Activated T-cell treated with anti-CD3 and anti-CD28 coated beads for 4 hours (primary cell): ENCODE measurements at places on chromosomes 1 and 21.

- DNase-seq, result no peak
Observed at GRCh38 chr1:35505911-35506798, 51.0 kb downstream of the KIAA0319L start.

DNA sequence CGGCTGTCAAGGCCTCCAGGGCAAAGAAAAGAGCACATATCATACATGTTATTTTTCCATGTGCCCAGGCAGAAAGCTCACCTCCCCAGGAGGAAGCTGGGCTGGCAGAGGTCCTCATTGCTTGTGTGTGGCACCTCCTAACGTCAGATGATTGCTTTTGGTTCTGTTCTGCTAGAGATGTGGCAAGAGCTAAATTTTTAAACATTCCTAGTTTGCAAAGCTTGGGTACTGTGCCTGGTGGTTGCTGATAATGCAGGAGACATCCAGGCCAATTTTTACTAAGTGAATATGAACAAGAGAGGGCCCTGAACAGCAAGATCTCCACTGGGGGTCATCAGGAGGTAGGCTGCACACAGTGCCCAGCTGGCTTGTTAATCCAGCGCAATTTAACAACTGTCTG, 93.9 kb downstream of the TBX19 start:
- no peak for DNase-seq

- DNase-seq, result no peak
Observed at GRCh38 chr1:43351421-43352350, 7.1 kb upstream of the CDC20 start.

- DNase-seq, result no peak
Observed at GRCh38 chr1:244954359-244954758, 90.0 kb upstream of the HNRNPU start.

DNA sequence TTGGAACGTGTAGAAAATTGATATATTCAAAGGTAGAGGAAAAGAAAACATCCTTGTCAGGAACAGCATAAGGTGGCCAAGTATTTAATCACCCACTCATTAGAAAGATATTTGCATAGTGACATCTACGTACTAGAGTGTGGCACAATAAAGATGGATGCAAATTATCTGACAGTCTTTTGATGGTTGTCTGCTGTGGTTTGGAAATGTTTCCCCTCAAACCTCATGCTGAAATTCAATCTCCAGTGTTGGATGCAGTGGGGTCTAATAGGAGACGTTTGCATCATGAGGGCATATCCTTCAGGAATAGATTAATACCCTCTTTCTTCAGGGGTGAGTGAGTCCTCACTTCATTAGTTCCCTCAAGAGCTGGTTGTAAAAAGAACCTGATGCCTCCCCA, 34.1 kb upstream of the RUNX1 start:
- DNase-seq, result no peak

GRCh38 chr1:233025157-233025556, 74.7 kb downstream of the NTPCR start:
- DNase-seq, result no peak

DNA sequence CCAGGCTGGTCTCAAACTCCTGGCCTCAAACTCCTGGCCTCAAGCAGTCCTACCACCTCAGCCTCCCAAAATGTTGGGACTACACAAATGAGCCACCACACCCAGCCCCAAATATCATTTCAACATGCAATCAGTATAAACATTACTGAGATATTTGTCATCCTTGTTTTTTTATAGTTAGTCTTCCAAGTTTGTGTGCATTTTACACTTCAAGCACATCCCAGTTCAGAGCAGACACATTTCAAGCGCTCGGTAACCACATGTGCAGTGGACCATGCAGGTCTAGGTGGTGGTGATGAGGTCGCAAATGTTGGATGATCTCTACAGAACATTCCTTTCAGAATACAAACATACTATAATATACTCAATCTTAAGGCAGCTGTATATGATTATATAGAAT, 23.8 kb upstream of the APP start:
- no peak for DNase-seq

DNA sequence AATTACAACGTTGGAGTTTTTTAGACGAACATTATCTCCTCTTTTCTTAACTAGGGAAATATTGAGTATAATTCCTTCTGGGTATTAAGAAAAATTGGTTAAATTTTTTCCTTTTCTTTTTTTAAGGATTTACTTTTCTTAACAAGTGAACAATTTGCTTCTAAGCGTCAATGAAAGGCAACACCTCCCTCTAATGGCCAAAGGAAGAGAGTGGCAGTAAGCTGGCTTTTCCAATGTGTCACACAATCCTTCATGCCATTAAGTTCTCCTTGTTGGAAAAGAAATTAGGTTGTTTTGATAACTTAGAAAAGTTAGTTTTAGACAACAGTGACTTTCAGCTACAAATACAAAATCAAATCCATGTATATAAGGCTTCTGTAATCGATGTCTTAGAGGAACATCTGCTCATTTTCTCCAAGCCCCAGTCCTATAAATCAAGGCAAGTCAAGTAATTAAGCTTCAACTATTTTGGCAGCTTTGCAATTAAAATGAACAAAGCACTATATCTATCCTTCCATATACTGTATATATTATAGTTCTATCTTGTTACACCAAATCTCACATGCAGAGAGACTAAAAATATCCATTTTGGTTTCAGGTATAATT, 62.8 kb downstream of the EDEM3 start:
- no peak for DNase-seq

- no peak for DNase-seq
Observed at GRCh38 chr1:170734412-170735175, 70.7 kb downstream of the PRRX1 start.

GRCh38 chr1:154454386-154455120, 47.5 kb upstream of the TDRD10 start:
- no peak for DNase-seq

DNA sequence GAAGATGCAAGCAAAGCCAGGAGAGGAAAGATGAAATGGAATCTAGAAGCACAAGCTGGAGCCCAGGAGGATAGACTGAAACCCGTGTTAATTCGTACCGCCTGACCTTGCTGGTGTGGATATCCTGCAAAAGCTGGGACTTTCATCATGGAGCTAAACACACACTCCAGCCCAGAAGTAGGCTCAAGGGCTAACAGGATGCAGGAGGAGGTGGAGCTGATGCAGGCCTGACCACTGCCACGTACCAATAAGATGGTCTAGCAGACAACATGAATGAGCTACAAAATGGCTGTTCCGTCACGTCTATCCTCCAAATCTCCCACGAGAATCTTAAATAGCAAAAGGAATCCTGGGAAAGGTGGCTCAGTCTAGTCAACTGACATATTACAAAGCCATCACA, 270.3 kb downstream of the SDCCAG8 start:
- no peak for DNase-seq

DNA sequence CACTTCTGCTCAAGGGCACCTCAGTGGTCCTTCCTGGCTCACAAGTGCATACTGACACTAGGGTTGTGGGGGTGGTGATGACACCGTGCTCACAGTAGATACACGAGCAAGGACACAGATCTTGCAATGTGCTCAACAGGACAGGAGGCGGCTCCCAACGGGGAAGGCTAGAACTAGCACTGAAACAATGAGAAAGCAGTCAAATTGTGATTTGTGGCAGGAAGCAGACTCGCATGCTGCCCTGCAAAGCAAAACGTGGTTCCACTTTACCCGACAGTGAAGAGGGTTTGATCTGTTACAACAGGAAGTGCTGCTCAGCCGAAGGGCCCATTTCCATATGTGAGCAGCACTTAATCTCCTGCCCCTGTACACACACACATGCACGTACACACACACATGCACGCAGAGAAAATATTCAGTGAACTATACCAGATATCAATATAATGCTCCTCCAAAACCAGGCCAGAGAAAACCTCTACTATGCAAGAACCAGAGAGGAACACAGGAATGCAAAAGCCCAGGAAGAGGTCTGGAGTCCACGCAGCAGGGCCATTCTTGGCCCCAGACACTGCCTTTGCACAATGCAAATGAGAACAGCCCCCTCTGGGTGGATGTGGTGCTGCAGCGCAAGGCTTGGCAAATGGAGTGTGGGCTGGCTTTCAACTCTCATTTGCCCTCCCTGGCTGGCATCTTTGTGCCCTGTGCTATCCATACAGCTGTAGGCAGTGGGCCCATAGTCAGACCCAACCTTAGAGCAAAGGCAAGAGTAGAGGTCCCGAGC, 47.1 kb downstream of the KANK4 start:
- peak; percentile 2 for DNase-seq

- DNase-seq, result no peak
Observed at GRCh38 chr21:45963232-45963570, 18.4 kb upstream of the COL6A1 start.

- DNase-seq, result no peak
Observed at GRCh38 chr21:45539796-45540600, 2.2 kb downstream of the SLC19A1 start.

GRCh38 chr1:115105831-115106230, 16.5 kb upstream of the TSPAN2 start:
- no peak for DNase-seq

- no peak for DNase-seq
Observed at GRCh38 chr1:46491443-46492268, 2.0 kb downstream of the DMBX1 start.

- DNase-seq, result no peak
Observed at GRCh38 chr1:63010913-63011660, 227.2 kb downstream of the ATG4C start.

- no peak for DNase-seq
Observed at GRCh38 chr1:7369866-7370265, 401.2 kb upstream of the VAMP3 start.

DNA sequence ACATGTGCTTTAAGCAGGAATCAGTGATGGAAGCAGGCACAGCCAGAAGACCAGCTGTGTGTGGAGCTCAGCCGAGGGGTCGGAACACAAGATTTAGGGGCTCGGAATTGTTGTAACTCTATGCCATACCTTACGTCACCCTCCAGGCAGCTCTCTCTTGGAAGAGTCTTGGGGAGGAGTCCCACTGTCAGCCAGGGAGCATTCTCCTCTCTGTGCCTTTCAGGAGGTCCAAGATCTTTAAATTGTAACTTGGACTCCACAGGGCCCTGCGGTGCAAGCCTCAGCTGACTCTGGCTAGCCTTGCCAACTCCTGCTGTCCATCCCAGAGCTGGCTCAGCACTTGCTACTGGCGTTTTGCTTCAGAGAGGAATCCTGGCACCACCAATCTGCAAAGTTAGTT, 26.4 kb upstream of the ROR1 start:
- DNase-seq, result no peak

DNA sequence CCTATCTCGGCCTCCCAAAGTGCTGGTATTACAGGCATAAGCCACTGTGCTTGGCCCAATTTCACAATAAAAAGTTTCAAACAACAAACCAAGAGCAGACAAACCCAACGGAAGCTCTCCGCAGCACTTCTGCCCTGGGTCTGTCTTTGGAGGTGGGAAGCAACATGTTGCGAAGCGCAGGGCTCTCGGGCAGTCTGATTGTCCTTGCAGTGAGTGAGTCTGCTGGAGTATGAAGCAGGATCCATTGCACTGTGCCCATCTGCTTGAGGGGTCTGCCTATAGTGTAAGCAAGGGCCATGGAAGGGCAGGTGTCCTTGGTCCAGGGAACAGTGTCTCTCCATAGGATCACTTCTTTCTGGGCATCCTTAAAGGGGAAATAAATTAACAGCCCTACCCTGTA, 14.6 kb upstream of the PARP1 start:
- DNase-seq, result no peak

DNA sequence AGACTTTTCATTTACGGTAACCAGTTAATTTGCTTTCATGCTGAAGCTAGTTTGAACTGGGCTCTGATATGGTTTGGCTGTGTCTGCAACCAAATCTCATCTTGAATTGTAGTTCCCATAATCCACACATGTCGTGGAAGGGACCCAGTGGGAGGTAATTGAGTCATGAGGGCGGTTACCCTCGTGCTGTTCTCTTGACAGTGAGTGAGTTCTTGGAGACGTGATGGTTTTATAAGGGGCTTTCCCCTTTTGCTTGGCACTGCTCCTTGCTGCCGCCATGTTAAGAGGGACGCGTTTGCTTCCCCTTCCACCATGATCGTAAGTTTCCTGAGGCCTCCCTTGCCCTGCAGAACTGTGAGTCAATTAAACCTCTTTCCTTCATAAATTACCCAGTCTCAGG, 10.3 kb upstream of the FHAD1 start:
- no peak for DNase-seq

- DNase-seq, result no peak
Observed at GRCh38 chr21:16504766-16505165, 775.0 kb downstream of the USP25 start.

- DNase-seq, result no peak
Observed at GRCh38 chr21:23374155-23374554, 2233.1 kb downstream of the MRPL39 start.

- no peak for DNase-seq
Observed at GRCh38 chr1:62084310-62084890, 110.2 kb upstream of the L1TD1 start.

DNA sequence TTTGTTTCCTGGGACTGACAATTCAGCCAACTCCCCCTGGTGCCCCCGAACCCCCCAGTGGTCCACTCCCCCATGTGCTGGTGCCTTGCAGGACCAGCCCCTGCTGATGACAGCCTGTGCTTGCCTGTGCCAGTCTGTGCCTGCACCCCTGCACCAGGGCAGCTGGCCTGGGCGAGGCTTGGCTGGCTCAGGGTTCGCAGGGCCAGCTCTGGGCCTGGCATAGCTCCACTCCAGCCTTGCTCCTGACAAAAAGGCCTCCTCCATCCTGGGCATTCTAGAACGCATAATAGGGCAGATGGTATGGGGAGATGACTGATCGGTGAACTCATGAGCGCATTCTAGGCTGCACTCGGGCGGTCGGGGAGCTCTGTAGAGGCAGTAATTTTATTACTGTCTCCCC, 5.4 kb downstream of the CNTN2 start:
- no peak for DNase-seq

GRCh38 chr21:42012344-42012743, 2.2 kb upstream of the ZBTB21 start:
- no peak for DNase-seq

DNA sequence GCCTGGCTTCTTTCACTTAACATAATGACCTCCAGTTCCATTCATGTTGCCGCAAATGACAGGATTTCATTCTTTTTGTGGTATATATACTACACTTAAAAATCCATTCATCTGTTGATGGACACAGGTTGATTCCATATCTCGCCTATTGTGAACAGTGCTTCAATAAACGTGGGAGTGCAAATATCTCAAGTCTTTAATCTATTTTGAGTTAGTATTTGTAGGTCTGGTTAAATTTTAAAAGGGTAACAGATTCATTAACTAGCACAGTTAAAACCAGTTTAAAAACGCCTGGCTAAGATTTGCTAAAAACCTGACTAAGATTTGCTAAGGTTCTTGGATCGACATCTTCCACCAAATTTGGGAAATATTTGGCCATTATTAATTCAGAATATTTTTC, 45.7 kb downstream of the CRB1 start:
- DNase-seq, result no peak

DNA sequence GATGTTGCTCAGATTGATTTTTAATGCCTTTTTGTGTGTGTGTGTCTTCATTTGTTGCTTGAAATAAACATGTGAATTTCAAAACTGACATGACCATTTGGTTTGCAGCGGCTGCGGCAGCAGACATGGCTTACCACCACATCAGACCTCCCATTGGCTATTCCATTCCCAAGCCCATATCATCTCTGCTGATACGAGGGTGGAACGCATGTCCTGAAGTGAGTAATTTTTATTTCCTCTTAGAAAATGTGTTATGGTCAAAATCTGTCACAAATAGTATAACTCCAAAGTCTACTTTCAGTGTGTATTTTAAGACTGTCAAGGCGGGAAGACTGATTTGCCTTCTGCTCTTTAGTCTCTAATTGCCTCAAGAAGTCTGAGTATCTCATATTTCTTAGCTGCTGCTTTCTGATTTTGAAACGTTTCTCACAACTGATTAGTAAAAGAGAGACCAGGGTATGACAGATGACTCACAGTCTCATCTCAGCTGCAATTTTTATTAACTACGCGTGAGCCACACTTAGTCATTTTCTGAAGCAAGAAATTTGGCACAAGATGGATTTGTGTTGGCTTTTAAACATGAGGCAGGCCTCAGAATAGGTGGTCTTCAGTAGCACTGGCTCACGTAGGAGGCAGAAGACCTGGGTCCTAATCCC, 49.0 kb downstream of the LRRC53 start:
- DNase-seq, result no peak
